ENCODE measurements at places on chromosomes 12 and 14.

GRCh38 chr12:50765095-50765911 lies 1.4 kb downstream of the ATF1 start:
- peak; percentile 8 for DNase-seq

DNA sequence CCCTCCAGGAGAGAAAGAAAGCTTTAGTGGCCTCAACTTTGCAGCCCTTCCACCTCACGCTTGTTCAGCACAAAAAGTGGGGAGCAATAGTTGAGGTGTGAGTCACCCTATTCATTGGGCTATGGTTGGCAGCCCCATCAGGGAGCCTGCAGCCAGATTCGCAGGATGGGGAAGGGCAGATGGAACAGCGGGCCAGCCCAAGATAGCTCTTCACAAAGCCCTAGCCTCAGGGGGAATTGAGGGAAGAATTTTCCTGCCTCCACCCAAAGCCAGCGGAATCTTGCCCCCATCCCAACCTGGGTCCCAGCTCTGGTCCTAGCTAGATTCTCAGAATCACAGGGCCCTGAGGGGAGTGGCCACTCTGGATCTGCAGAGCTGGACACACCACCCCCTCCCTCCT lies 3.6 kb upstream of the KRT5 start:
- no peak for DNase-seq

- no peak for DNase-seq
Observed at GRCh38 chr14:83416476-83416875, 1882.8 kb upstream of the SEL1L start.

- DNase-seq, result no peak
Observed at GRCh38 chr14:53249059-53249458, 95.9 kb upstream of the DDHD1 start.

All from activated T-helper 9 cell treated with anti-CD3 and anti-CD28 coated beads, Interleukin-2, amount 50 U/mL, for 16 hours (primary cell).